Upper lobe of right lung (tissue), 1 donor: ENCODE measurements at places on chromosomes 6 and 20. TPM values are rescaled to one million over a fixed set of nuclear protein-coding genes. Genes with fewer than 3 reads are reported as not detected.

GRCh38 chr20:19758501-19759331 is 658 bp downstream of the RIN2 start:
- H3K27me3 ChIP-seq: no peaks in the 10 kb centered on the region
- peak overlapping the region; percentile 95 for H3K27ac ChIP-seq
- H3K4me1 ChIP-seq: peaks cover 36% of the 10 kb centered on the region
- DNase-seq: peak; percentile 92
- H3K4me3 ChIP-seq: peak overlapping the region; percentile 77

DNA sequence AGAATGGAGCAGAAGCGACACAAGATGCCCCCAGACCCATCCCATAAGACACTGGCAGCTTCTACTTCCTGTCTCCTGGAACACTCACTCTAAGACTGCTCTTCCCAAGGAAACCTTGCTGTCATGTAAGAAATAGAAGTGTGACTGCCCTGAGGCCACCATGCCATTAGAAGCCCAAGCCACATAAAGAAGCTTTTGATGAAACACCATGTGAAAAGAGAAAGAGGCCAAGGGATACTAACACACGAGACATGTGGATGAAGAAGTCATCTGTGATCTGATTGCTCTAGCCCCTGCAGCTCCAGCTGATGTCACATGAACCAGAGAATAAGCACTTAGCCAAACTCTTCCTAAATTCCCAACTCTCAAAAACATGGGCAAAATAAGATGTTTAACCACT is 117.9 kb upstream of the PCSK2 start:
- no peak for DNase-seq
- H3K4me3 ChIP-seq: no peak overlapping the region
- no peak overlapping the region for H3K27ac ChIP-seq
- no peaks in the 10 kb centered on the region for H3K36me3 ChIP-seq
- H3K4me1 ChIP-seq: no peaks in the 10 kb centered on the region
- no peaks in the 10 kb centered on the region for H3K27me3 ChIP-seq

DNA sequence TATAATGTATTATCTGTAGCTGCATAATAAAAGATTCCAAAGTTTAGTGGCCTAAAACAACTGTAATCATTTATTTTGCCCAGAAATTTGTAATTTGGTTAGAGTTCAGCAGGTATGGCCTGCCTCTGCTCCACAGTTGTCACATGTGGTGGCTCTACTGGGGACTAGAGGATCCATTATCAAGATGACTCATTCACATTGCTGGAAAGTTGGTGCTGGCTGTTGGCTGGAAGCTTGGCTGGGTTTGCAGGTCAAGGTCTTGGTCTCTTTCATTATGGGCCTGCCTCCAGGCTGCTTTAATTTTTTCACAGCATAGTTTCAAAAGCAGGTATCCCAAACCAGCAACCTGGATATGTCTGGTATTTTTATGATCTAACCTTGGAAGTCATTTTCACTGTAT is 17.6 kb downstream of the TRDN start:
- H3K36me3 ChIP-seq: no peaks in the 10 kb centered on the region
- no peak overlapping the region for H3K27ac ChIP-seq
- no peaks in the 10 kb centered on the region for H3K27me3 ChIP-seq
- no peak for DNase-seq
- H3K4me1 ChIP-seq: no peaks in the 10 kb centered on the region

DNA sequence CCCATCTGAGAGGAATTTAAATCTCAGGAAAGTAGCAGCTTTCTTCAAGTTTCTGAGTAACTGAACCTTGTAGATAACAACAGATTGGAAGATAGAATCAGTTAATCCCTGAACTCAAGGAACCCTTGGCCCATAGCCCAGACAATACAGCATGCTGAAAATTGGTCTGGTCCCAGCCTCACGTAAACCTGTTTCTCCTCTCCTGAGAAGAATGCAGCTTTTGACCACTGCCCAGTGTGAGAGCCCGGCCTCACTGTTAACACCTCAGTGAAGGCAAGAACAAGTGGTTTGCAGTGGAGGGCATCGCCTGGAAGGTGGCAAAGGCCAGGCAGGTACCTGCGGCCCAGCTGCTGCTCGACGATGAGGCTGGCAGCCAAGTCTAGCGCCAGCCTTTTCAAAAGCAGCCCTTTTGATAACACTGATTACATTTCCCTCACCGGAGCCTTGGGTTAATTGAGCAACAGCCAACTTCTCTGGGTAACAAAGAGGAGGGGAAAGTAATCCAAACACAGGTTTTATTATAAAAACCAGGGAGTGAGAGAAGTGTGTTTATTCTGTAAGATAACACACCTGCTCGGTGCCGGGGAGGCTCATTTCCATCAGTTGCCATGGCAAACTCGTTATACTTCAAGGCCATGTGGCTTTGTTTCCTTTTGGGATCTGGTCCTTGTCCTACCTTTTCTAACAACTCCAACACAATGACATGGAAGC is 54.0 kb downstream of the TRAF3IP2 start:
- no peak overlapping the region for H3K4me3 ChIP-seq
- H3K4me1 ChIP-seq: peaks cover 30% of the 10 kb centered on the region
- no peaks in the 10 kb centered on the region for H3K27me3 ChIP-seq
- peak; percentile 77 for DNase-seq
- H3K27ac ChIP-seq: peak overlapping the region; percentile 59

- no peaks in the 10 kb centered on the region for H3K36me3 ChIP-seq
- H3K27ac ChIP-seq: no peak overlapping the region
- no peak overlapping the region for H3K4me3 ChIP-seq
Measured at GRCh38 chr6:101630941-101631340, 237.4 kb downstream of the GRIK2 start.

DNA sequence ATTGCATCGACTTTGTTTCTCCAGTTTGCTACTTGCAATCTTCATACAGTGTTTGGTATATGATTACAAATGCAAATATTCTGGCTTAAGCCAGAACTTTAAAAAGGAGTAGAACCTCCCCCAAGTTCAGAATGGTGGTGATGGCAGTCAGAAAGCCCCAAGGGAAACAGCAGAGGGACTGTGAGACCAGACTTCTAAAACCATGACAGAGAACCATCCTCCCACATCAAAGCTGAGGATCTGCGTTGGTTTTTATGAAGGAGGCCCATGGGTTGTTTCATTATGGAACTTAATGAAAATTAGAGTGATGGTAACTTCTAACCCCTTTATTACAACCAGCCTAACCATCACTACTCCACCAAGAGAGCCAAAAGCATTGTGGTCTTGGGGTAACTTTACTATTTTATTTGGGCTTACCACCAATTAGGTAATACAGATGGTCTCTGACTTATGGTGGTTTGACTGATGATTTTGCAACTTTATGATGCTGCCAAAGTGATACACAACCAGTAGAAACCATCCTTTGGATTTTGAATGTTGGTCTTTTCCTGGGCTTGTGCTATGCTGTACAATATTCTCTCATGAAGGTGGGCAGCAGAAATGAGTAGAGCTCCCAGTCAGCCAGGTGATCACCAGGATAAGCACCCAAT is 10.9 kb upstream of the MRS2 start:
- H3K4me1 ChIP-seq: no peaks in the 10 kb centered on the region
- no peaks in the 10 kb centered on the region for H3K36me3 ChIP-seq
- peaks cover 8% of the 10 kb centered on the region for H3K27me3 ChIP-seq

GRCh38 chr20:47708140-47708807 is 77.0 kb downstream of the SULF2 start:
- no peaks in the 10 kb centered on the region for H3K27me3 ChIP-seq
- no peaks in the 10 kb centered on the region for H3K36me3 ChIP-seq
- H3K4me3 ChIP-seq: no peak overlapping the region
- peaks cover 3% of the 10 kb centered on the region for H3K4me1 ChIP-seq
- H3K27ac ChIP-seq: no peak overlapping the region

- DNase-seq: no peak
- no peak overlapping the region for H3K4me3 ChIP-seq
- H3K4me1 ChIP-seq: no peaks in the 10 kb centered on the region
- H3K36me3 ChIP-seq: no peaks in the 10 kb centered on the region
- H3K27me3 ChIP-seq: no peaks in the 10 kb centered on the region
- no peak overlapping the region for H3K27ac ChIP-seq
Measured at GRCh38 chr6:114276783-114277182, 66.0 kb downstream of the HS3ST5 start.

DNA sequence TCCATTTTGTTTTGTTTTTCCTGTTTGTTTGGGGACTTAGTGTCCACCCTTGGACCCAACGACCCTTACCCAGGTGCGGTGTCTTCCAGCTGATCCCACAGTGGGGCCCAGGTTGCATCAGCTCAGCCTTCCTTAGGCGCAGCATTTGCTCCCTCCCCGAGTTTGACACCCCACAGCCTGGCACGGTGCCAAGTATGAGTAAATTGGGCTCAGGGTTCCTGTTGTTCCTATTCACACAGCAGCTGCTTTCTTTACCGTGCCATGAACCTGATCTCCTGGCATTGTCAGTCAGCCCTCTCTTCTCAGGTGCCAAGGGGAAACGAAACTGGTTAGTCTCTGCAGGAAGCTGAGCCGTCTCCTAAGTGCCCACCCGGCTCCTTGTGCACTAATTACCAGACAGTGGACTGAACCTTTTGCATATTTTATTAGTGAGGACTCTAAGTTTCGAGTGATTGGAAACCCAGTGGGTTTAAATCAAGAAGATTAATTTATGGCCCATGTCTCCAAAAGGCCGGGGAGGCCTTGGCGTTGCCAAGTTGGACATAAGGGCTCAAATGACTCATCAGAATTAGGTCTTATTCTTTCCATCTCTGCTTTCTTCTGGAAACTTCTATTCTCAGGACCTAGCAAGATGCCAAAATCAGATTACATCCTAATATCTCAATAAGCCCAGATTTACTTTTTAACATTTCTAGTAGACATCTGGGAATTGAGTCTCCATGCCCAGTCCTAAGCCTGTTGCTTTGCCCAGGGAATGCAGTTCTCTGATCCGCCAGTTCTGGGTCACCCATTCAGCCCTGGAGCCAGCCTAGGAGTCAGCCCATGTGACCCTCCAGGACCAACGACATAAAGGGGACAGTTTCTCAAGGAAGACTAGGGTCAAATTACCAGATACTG is 68.8 kb downstream of the TSHZ2 start:
- no peak for DNase-seq
- no peak overlapping the region for H3K4me3 ChIP-seq
- H3K4me1 ChIP-seq: no peaks in the 10 kb centered on the region
- no peaks in the 10 kb centered on the region for H3K36me3 ChIP-seq

- H3K27ac ChIP-seq: no peak overlapping the region
- H3K4me3 ChIP-seq: peak overlapping the region; percentile 5
- DNase-seq: no peak
- no peaks in the 10 kb centered on the region for H3K36me3 ChIP-seq
- no peaks in the 10 kb centered on the region for H3K27me3 ChIP-seq
Measured at GRCh38 chr6:163181666-163182180, 232.8 kb upstream of the QKI start.

- no peak for DNase-seq
- H3K4me1 ChIP-seq: no peaks in the 10 kb centered on the region
- H3K27me3 ChIP-seq: no peaks in the 10 kb centered on the region
- no peak overlapping the region for H3K4me3 ChIP-seq
- no peak overlapping the region for H3K27ac ChIP-seq
- no peaks in the 10 kb centered on the region for H3K36me3 ChIP-seq
Measured at GRCh38 chr6:132412656-132413498, 11.6 kb upstream of the MOXD1 start.

GRCh38 chr6:147268254-147268653 is 64.0 kb downstream of the STXBP5 start:
- H3K27me3 ChIP-seq: no peaks in the 10 kb centered on the region
- H3K36me3 ChIP-seq: no peaks in the 10 kb centered on the region
- H3K4me1 ChIP-seq: no peaks in the 10 kb centered on the region
- H3K4me3 ChIP-seq: no peak overlapping the region
- DNase-seq: no peak

Gene LY6G6F
- total RNA-seq: not detected

DNA sequence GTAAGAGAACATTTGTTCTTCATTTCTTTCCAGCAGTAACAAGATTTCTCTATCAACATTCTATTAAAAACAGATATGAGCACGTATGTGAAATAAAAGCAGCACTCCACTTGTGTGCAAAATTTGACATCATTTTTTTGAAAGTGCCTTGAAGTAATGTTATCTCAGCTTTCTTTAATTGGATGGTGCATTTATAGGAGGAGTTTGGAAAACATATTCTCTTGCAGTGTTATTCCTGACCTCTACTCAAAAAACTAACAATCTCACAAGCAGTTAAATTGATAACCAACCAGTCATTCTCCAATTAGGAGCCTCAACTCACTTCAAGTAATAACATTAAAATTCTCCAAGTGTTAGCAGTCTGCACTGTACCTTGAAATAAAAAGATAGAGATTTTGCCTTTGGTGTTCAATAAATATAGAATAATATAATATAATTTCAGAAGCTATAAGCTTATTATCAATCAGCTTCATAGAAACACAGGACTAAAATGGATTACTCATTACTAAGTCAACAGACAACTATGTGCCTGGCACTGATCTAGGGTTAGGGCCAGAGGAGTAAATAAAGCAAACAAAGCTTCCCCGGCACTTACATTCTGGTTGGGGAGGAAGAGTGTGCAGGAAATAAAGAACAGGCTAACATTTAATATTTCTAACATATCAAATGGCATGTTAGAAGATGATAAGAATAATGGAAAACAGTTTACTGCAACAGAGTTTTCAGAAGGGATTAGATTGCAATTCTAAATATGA is 149.0 kb upstream of the SGK1 start:
- H3K27ac ChIP-seq: no peak overlapping the region
- H3K4me1 ChIP-seq: no peaks in the 10 kb centered on the region
- H3K36me3 ChIP-seq: no peaks in the 10 kb centered on the region
- DNase-seq: no peak
- no peaks in the 10 kb centered on the region for H3K27me3 ChIP-seq

Gene LTB
- 6.2 TPM for total RNA-seq

- DNase-seq: peak; percentile 81
- H3K27me3 ChIP-seq: no peaks in the 10 kb centered on the region
- H3K36me3 ChIP-seq: no peaks in the 10 kb centered on the region
- H3K4me1 ChIP-seq: peaks cover 28% of the 10 kb centered on the region
- peak overlapping the region; percentile 48 for H3K4me3 ChIP-seq
Measured at GRCh38 chr20:32535953-32536823, 48.9 kb downstream of the NOL4L start.

Gene WFDC12
- 1.8 TPM for total RNA-seq

Gene FERMT1
- 2.4 TPM for total RNA-seq

Gene MUCL3
- total RNA-seq: 4.6 TPM

Gene CST1
- not detected for total RNA-seq

DNA sequence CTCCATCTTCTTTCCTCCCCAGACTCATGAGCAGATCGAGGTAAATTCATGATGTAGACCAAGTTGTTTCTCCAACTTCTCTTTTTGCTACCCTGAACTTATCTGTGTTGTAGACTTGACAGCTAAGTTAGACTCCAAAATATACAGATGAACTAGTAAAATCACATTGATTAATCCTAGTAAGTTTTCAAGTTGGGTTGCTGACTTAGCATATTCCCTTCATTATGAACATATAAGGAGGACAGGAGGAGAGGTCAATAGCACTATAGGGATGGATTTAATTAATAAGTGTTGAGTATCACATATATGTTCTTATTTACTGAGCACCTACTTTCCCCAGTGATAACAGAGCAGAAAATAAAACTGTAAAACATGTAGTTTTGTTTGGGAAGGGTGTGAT is 227.3 kb downstream of the TINAG start:
- H3K4me3 ChIP-seq: no peak overlapping the region
- DNase-seq: no peak
- no peak overlapping the region for H3K27ac ChIP-seq
- H3K36me3 ChIP-seq: no peaks in the 10 kb centered on the region

Gene OR2B6
- not detected for total RNA-seq

Gene KCNK15
- total RNA-seq: 1.1 TPM

Gene SMAP1
- total RNA-seq: 25.0 TPM
